ENCODE measurements at places on chromosomes 13 and 19.
A peak's percentile ranks its signal among the peaks of the same experiment; 100 is the strongest.

DNA sequence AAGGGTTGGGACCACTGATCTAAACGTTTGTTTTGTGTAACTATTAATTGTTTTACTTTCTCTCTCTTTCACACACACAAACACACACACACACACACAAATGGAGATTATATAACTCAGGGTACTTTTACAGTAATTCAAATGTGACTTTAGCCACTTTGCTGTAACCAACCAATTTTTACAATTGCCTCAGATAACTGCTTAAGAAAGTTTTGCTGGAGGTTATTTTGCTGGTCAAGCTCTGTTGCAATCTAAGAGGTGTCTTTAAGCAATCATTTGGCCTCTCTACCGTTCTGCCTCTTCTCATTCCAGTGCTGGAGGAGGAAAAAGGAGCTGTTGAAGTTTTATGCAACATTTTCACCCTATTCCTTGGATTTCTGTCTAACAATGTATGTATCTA lies 63.0 kb downstream of the TBC1D4 start:
- no peak for DNase-seq

- no peak for DNase-seq
Measured at GRCh38 chr19:46723471-46723870, 6.6 kb upstream of the PRKD2 start.

DNA sequence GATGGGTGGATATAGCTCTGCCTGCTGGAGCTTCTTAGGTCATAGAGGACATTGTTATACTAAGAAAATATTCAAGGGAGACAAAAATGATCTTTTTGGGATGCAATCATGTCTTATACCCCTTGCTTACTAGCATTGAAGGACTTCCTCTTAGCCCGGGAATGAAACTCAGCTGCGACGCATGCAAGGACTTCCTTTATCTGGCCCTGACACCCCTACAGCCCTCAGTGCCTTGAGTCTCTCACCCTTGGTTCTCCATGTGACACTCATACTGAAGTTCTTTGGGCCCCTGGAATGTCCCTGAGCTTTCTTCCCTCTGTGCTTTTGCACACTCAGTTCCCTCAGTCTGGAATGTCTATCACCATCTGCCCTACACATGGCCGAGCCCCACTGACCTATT lies 72.5 kb upstream of the MTIF3 start:
- DNase-seq = no peak

DNA sequence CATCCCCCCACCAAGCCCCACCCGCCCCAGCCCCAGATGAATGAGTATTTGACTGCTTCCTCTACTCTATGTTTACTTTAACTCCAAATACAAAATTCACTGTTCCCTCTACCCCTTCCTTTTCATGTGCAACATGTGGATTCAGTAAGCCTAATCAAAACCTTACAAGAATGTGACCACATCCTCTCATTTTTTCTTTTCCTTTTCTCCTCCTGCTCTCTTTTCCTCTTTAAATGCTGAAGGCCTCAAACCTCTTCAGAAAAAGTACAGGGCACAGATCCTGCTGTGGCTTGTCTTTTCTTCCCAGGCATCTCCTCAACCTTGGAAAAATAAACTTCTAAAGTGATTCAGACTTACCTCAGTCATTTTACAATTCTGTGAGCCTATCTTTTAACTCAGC lies 119.0 kb downstream of the MYCBP2 start:
- no peak for DNase-seq

DNA sequence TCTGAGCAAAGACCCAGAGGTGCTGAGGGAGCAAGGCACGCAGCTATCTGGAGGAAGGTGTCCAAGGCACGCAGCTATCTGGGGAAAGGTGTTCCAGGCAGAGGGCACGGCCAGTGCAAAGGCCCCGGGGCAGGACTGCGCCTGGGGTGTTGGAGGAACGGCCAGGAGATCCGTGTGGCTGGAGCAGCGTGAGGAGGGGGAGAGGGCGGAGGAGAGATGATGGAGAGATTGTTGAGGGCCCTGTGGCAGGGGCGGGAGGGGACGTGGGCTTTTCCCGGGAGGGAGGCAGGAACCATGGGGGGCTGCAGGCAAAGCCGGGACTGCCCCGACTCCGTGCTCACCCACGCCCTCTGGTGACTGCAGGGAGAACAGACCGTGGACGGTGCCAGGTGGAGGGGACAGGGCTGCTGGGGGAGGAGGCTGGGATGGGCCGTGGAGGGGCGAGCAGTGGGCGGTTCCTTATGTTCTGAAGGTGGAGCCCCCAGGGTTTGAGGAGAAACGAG lies 13.3 kb upstream of the MISP start:
- DNase-seq = peak; percentile 52

- no peak for DNase-seq
Measured at GRCh38 chr13:60645676-60646075, 248.7 kb downstream of the TDRD3 start.

GRCh38 chr13:98941536-98941935 lies 36.3 kb downstream of the DOCK9 start:
- DNase-seq = no peak

- DNase-seq = no peak
Measured at GRCh38 chr13:79830945-79831344, 350.0 kb downstream of the NDFIP2 start.

DNA sequence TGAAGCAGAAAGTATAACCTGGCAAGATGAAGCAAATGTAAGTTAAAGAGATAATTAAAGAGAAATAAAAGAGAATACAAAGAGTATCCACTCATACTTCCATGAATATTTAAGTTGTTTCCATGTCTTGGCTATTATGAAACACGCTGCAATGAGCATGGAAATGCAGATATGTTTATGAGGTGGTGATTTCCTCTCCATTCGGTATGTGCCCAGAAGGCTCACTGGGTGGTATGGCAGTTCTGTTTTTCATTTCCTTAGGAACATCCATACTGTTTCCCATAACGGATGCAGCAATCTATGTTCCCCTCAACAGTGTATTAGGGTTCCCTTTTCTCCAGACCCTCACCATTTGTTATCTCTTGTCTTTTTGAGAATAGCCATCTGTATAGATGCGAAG lies 272.6 kb upstream of the SOX21 start:
- DNase-seq = no peak

DNA sequence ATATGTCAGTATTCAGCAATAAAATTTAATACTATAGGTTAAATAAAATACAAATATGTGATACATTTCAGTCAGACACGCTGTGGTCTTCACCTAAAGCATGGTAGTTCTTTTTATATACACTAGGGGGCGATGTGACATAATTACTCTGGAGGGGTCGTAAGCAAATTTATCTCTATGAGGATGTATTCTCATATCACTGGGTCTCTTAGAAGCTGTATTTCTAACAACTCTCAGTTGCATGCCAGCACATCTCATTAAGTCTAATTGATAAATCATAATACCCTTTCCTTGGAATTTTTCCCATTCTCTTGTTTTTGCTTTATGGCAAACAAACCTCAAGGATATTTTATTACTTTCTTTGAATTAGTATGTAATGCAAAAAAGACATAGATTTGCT lies 3.9 kb upstream of the PCDH17 start:
- DNase-seq = no peak

DNA sequence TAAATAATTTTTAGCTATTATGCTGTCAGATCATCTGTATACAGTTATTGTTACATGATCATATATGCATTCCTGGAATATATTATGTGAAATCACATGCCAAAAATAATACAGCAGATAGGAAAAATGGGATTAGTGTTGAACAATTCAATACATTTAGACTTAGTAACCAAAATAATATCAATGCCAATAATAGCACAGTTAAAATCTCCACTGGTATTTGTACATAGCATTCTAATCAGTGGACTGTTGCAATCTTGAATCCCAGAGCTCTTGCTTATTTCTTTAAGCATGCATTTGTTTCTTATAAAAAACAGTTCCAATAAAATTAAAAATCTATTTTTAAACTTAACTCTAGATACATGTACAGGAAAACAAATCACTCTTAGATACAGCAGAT lies 2772.2 kb downstream of the PCDH9 start:
- no peak for DNase-seq

GRCh38 chr13:80751854-80752253 lies 410.9 kb upstream of the SPRY2 start:
- DNase-seq = no peak

GRCh38 chr19:5130371-5131030 lies 161.6 kb downstream of the KDM4B start:
- DNase-seq = peak; percentile 50

GRCh38 chr13:19657872-19658591 lies 24.6 kb downstream of the MPHOSPH8 start:
- no peak for DNase-seq

GRCh38 chr19:18788529-18789421 lies 2.3 kb downstream of the COMP start:
- no peak for DNase-seq

DNA sequence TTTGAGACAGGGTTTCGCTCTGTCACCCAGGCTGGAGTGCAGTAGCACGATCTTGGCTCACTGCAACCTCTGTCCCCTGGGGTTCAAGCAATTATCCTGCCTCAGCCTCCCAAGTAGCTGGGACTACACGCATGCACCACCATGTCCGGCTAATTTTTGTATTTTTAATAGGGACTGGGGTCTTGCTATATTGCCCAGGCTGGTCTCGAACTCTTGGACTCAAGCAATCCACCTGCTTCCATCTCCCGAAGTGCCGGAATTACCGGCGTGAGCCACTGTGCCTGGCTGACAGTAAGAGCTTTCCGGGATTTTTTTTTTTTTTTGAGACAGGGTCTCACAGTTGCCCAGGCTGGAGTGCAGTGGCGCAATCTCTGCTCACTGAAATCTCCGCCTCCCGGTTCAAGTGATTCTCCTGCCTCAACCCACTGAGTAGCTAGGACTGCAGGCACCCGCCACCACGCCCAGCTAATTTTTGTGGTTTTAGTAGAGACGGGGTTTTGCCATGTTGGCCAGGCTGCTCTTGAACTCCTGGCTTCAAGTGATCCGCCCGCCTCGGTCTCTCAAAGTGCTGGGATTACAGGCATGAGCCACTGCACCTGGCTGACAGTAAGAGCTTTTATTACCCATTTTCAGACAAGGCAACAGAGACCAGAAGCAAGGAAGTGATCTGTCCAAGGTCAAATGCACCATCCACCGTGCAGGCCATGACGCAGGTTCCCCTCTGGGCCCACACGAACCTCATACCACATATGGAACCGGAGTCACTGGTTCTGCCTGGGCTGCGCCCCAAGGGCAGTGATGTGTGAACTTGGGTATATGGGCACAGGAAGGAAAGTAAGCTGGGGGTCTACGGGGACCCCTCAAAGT lies 21.0 kb downstream of the RFX1 start:
- peak; percentile 41 for DNase-seq

GRCh38 chr19:33703821-33704220 lies 82.1 kb downstream of the CHST8 start:
- no peak for DNase-seq

GRCh38 chr13:114155926-114156883 lies 22.9 kb upstream of the CFAP97D2 start:
- peak; percentile 39 for DNase-seq

DNA sequence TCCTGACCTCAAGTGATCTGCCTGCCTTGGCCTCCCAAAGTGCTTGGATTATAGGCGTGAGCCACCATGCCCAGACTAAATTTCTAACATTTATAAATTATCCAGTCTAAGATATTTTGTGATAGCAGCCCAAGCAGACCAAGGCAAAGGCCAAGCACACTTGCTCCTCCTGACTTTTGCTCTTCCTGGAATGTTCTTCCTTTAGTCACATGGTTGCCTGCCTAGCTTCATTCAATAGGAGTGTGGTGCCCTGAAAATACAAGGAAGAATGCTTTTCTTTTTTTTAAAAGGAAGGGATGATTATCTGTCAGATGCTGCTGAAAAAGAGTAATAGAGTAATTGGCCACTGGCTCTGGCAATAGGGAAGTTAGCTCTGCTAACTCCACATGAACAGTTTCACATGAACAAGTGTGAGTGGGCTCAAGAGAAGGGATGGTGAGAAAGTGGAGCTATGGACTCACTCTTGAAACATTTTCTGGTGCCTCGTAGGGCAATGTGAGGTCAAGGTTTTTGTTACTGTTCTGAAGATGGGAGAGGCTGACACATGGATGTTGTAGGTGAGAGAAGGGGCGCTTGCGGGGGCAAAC lies 47.1 kb downstream of the USPL1 start:
- DNase-seq = no peak

DNA sequence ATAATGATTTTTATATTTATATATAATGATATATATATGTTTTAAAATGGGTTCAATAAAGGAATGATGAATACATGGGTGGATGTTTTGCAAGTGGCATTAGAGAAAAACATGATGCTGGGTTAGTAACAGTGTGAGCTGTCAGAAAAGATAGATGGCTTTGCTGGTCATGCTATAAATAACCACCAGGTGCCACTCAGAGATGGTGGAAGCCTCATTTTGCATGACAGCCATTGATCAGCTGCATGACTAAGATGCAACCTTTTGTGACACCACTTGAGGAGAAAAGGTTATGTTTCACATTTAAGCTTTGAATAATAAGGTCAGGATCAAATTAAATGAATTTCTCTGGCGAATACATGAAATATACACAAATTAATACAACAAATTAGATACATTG lies 737.7 kb downstream of the PCDH9 start:
- no peak for DNase-seq

GRCh38 chr19:1360818-1361461 lies 22.8 kb upstream of the NDUFS7 start:
- DNase-seq = no peak

GRCh38 chr19:3073931-3074595 lies 11.8 kb upstream of the TLE5 start:
- DNase-seq = no peak

GRCh38 chr13:35252536-35253205 lies 223.8 kb downstream of the MAB21L1 start:
- DNase-seq = no peak

DNA sequence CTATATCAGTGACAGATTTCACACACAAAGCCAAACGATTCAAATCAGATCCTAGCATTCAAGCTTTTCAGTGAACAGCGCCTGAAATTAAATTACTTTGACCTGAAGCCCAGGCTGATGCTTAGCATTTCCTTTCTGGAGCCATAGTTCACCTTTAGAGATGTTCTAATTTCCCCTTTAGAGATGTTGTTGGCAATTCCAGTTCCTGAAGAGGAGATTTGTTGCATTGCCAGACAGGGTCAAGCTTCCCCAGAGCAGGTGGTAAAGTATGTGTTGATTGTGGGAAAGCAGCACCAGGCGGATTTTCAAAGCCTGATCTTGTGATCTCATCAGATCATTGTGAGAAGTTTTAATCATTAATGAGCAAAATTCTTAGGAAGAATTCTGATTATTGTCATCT lies 609.8 kb upstream of the KLF12 start:
- no peak for DNase-seq

GRCh38 chr19:21848706-21849105 lies 12.7 kb upstream of the ZNF43 start:
- DNase-seq = no peak

DNA sequence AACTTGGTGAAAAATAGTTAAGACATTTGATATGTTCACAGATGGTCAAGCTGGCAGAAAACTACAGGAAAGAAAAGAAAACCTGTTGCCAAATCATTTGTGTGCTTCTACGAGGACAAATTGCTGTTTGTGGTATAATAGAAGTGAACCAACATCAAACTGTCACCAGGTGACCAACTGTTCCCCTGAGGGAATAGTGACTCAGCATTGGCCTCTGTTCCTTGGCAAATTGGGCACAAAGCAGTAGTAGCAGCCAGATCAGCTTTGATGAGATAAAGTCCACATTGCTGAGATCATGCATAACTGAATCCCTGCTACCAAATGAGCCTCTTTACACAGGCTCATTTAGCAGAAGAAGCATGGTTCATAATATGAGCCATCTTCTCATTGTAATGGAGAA lies 103.5 kb downstream of the POSTN start:
- no peak for DNase-seq
